DND-41 (cell line): ENCODE measurements at places on chromosomes 2 and 18.
A peak's percentile ranks its signal among the peaks of the same experiment; 100 is the strongest.

DNA sequence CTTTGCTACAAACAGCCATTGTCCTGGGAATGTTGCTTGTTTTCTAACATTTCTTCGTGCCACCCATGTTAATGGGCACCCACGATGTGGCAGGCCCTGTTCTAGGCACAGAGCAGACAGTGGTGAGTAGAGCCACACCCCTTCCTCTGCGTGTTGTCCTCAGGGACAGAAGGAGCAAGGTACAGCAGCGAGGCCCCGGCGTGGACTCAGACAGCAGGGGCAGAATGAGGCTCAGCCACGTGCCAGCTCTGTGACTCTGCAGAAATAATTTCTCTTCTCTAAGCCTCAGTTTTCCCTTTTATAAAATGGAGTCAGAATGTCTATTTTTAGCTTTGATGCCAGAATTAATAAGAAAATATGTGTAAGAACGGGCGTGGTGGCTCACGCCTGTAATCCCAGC lies 401.7 kb downstream of the TSN start:
- no peak for DNase-seq

GRCh38 chr2:200179151-200179550 lies 127.3 kb upstream of the SPATS2L start:
- no peak for DNase-seq

- DNase-seq = no peak
Observed at GRCh38 chr2:198901894-198902293, 555.8 kb downstream of the SATB2 start.

DNA sequence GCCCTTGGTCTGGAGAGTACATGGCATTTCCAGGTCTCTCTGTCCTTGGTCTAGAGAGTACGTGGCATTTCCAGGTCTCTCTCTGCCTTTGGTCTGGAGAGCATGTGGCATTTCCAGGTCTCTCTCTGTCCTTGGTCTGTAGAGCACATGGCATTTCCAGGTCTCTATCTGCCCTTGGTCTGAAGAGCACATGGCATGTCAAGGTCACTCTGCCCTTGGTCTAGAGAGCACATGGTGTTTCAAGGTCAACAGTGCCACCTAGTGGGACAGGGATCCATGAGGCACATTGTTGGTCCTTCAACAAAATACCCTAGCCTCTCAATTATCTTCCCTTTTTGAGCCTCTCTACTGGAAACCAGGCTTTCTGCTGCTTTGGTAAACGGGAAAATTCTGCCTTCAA lies 250.2 kb downstream of the OTX1 start:
- DNase-seq = no peak

DNA sequence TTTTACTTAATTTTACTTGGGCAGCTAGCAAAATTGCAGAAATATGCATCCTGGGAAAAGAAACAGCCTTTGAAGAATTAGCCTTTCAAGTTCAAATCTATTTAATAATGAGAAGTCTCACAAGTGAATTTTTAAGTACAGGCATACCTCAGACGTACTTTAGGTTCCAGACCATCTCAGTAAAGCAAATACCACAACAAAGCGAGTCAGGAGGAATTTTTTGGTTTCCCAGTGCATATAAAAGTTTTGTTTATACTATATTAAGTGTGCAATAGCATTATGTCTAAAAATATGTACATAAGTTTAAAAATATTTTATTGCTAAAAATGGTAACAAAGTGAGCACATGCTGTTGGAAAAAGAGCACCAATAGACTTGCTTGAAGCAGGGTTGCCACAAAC lies 50.8 kb upstream of the TWSG1 start:
- no peak for DNase-seq

GRCh38 chr2:110770959-110771431 lies 38.6 kb downstream of the ACOXL start:
- DNase-seq = no peak

DNA sequence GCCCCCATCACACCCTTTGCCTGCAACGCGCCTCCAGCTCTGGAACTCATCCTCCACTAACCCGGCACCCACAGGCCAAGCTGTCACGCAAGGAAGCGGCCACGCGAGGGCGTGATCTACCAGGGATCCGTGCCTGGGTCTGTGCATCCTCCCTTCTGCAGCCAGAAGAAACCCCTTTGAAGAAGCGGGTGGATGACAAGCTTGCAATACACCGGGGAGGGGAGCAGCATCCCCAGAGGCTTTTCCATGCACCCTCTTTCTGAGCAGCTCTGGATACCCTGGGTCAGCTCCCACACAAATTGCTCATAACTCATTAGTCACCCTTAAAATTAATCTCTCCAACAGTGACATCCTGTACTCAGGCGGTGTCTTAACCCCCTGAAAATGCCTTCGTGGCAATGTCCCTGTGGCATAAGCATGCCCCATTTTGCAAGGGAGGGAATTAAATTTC lies 47.6 kb downstream of the PDCL3 start:
- peak; percentile 81 for DNase-seq

- no peak for DNase-seq
Observed at GRCh38 chr2:130357864-130358263, 2.0 kb downstream of the PTPN18 start.

DNA sequence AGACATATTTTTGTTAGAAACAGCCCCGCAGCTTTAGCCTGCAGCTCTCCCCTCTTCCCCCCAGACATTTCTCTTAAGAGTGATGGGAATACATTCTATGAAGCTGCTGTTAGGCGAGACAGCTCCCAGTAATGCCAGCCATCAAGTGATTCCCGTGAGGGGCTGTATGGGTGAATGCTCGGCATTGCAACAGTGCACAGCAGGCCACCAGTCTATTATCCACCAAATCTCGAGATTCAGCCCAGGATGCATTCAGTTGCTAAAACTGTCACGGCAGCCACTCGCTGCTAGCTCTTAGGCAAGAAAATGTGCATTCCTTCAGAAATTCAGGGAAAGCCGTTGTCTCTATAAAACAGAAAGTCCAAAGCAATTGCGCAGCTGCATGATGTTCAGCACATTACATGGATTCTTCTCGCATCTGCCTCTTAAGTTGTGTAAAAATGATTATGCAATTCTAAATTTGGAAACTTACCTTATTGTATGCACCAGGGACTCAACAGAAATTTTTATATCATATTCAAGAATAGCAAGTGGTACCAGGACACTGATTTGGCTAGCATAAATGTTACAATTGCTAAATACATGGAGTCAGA lies 211.3 kb upstream of the ARL4C start:
- no peak for DNase-seq

GRCh38 chr18:23542461-23542860 lies 39.1 kb downstream of the RMC1 start:
- DNase-seq = no peak

DNA sequence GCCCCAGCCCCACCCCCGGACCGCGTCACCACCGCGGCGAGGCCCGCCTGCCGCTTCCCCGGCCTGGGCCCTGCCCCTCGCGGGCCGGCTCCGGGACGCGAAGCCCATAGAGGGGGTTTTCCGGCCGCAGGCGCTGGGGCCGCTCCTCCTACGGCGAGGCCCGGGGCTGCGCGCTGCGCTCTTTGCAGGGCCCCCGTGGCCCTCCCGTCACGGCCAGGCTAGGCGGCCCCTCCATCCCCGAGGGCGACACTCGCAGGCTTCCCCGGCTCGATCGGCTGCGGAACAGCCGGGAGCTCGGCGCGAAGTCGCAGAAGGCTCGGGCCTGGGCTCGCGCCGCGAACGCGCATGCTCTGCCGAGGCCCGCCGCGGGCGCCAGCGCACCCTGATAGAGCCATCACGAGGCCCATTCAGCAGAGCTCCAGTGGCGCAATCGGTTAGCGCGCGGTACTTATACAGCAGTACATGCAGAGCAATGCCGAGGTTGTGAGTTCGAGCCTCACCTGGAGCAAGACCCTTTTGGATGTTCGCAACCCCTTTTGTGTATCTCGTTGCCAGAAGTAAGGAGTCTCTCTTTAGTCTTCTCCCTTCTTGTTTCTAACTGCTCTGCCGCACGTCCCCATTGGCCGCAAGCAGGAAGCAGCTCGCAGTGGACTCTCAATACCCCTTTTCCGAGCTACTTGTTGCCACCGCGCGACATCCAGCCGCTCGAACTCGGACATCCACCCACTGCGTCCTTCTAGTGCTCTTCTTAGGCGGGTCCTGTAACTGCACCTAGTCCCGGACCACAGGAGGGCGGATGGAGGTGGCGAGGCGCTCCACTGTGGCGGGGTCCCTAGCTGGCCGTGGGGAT lies 18.0 kb upstream of the HAAO start:
- peak; percentile 92 for DNase-seq

- no peak for DNase-seq
Observed at GRCh38 chr2:175363699-175364098, 182.2 kb upstream of the ATP5MC3 start.

GRCh38 chr2:241291153-241291552 lies 24.3 kb downstream of the HDLBP start:
- DNase-seq = no peak

DNA sequence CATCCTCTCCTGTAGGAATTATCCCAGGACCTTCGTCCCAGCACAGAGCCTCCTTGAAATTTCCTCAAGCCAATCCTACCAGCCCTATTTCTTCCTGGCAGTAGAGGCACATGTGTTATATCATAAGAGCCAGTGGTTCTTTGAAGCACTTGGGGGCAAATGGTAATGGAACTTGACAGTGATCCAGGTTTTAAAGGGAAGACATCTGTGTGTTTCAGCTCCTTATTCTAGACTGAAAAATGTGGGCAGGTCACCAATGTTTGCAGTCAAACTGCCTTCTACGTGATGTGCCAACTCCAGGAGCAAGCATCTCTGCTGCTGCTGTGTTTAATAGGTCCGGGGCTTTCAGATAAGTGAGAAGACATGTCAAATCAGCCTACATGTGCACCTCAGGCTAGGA lies 157.1 kb downstream of the GALNT14 start:
- DNase-seq = no peak

DNA sequence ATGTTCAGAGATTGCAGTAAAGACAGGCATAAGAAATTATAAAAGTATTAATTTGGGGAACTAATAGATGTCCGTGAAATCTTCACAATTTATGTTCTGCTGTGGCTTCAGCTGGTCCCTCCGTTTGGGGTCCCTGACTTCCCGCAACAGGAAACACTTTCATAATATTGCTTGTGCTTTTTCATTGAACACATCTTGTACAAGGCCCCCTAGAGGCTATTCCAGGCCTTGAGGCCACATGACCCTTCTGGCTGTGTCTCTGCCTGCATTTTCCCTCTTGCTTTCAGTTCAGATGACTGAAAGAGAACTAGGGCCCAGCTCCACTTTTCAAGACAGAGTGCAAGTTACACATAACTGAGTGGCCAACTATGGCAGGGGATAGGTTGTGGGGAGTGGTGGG lies 164.1 kb downstream of the TMEM247 start:
- no peak for DNase-seq

GRCh38 chr2:218331745-218332144 lies 24.9 kb upstream of the CATIP start:
- DNase-seq = no peak

DNA sequence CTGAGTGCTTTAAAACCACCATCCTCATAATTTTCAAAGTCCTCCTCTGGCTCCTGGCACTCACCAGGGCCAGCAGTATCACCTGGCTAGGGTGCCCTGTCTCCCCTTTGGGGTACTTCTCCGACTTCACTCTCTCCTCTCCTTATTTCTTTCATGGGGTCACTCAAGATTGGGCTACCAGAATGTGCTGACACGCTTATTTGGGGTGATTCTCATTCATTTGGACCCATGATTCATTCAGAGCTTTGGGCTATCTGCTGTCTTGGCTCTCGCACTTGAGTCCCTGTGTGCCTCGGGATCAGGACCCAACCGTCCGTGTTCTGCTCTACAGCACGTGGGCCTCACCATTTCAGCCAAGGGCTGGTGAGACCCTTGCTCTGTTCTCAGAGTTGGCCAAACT lies 70.1 kb upstream of the NEDD4L start:
- no peak for DNase-seq

DNA sequence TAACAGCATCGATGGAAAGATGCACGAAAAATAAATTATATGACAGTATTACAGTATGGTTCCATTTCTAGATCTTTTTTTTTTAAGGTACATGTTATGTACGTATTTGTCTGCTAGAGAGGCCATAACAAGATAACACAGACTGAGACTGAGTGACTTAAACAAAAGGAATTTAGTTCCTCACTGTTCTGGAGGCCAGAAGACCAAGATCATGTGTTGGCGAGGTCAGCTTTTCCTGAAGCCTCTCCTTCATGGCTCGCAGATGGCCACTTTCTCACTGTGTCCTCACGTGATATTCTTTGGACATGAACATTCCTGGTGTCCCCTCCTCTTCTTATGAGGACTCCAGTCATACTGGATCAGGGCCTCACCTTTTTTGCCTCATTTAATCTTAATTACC lies 177.4 kb downstream of the CAPN13 start:
- no peak for DNase-seq

DNA sequence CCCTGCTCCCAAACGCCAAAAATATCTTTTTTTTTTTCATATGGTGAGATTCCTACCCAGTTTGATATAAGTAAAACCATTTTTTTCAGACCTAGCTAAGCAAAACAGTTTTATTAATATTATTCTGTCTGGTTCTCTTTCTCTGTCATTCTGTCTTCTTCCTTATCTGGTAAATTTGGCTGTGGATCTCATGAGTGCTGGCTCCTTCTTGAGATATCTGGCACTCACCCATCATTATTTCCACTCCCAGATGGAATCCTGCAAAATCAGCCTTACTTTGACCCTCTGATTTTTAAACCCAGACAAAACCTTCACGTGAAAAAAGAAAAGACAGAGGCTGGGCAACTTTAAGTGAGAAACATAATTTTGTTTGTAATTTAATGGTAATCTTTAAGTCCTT lies 373.6 kb downstream of the NYAP2 start:
- DNase-seq = no peak
